Activated CD4-positive, alpha-beta T cell treated with anti-CD3 and anti-CD28 coated beads, Interleukin-2, amount 50 U/mL, for 48 hours (primary cell): ENCODE measurements at places on chromosomes 5 and 9.
A peak's percentile ranks its signal among the peaks of the same experiment; 100 is the strongest.

- DNase-seq: no peak
Measured at GRCh38 chr5:7539571-7539970, 143.6 kb downstream of the ADCY2 start.

- peak; percentile 56 for DNase-seq
Measured at GRCh38 chr5:132385326-132386105, 16.0 kb downstream of the SLC22A5 start.

- DNase-seq: no peak
Measured at GRCh38 chr5:171410181-171410580, 9.3 kb upstream of the FGF18 start.

- no peak for DNase-seq
Measured at GRCh38 chr5:136079195-136079985, 50.6 kb downstream of the TGFBI start.

- DNase-seq: no peak
Measured at GRCh38 chr9:17751486-17751885, 172.6 kb downstream of the SH3GL2 start.
